ENCODE measurements at places on chromosomes 6 and 20.

DNA sequence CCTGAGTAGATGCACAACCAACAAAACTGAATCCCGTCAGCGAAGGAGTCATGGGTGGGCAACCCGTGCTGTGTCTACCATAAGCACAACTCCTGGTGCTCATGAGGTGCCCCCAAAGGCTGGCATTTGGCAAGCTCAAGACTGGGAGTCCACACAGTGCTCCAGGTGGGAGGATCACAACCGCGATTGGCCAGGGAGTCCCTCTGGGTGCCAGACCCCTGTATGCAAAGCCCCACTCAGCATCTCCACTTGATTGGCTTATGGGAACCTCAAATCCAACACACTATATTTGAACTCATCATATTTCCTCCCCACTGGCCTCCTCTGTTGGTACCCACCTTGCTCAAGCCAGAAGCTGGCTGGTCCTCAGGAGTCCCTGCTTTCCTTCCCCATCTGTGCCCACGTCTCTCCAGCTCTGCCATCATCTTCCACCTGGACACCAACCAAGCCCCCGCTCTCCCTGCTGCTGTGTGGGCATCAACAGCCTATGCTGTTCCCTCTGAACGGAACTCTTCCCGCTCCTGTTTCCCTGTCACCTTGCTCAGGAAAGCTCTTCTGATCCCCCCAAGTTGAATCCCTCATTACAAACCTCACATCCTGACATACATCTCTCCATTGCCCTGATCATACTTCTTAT, 142.3 kb upstream of the PTPN1 start:
- DNase-seq: no peak

DNA sequence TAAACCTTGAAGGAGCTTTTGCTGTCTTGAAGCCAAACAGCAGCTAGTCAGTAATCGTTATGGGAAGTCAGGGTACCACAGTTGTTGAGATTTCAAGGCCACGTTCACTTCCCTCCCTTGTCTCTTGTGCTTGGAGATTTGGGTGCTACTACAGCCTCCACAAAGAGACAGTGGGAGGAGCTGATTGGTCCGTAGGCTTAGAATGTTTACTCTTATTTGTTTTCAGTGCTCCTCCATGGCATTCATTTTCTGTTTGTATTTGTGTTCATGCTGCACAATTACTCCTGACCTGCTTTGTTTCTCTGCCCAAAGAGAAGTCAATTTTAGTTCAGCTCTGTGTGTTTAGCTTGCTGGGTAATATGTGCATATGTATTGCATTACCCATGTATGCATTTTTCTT, 147.7 kb downstream of the PRL start:
- no peak for DNase-seq

DNA sequence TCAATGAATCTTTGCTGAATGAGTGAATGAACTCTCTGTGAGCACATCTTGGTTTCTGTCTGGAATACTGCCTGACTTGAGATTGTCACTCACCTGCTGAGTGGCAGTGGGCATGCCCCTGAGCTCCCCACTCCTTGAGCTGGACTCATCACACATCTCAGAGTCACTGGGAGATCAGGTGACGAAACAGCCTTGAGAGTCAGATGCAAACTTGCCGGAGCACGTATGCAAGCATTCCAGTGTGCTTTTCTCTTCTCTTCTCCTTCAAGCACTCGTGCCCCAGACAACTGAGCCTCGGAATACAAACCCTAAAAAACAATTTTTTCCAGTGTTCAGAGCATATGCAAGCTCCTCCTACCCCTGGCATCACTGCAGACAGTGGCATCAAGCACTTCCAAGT, 9.4 kb upstream of the BMP7 start:
- DNase-seq: no peak

- no peak for DNase-seq
Measured at GRCh38 chr6:108366236-108366635, 71.4 kb downstream of the AFG1L start.

- DNase-seq: no peak
Measured at GRCh38 chr6:125316621-125317020, 14.9 kb upstream of the HDDC2 start.

GRCh38 chr6:159842035-159842434, 42.0 kb downstream of the PNLDC1 start:
- DNase-seq: no peak

GRCh38 chr20:3874194-3874844, 14.9 kb upstream of the PANK2 start:
- no peak for DNase-seq

- no peak for DNase-seq
Measured at GRCh38 chr6:68158256-68158655, 476.8 kb upstream of the ADGRB3 start.

DNA sequence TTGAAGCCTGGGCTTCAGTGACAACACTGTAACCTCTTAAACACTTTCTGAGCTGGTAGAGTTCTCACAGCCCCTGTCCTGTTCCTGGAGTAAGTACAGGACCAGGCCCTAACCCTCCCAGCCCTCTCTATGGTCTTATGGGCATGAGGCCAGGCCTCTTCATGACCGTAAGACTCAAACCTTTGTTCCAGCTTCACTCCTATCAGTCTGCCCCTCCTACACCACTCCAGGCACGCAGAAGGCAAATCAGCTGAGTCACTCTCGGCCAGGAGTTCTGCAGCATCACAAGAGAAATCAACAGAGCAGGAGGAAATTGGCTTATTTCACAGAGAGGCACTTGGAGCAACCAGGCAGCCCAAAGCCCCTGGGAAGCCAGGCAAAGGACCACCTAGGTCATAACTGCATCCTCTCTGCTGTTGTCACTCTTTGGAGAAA, 25.3 kb upstream of the CHD6 start:
- no peak for DNase-seq

DNA sequence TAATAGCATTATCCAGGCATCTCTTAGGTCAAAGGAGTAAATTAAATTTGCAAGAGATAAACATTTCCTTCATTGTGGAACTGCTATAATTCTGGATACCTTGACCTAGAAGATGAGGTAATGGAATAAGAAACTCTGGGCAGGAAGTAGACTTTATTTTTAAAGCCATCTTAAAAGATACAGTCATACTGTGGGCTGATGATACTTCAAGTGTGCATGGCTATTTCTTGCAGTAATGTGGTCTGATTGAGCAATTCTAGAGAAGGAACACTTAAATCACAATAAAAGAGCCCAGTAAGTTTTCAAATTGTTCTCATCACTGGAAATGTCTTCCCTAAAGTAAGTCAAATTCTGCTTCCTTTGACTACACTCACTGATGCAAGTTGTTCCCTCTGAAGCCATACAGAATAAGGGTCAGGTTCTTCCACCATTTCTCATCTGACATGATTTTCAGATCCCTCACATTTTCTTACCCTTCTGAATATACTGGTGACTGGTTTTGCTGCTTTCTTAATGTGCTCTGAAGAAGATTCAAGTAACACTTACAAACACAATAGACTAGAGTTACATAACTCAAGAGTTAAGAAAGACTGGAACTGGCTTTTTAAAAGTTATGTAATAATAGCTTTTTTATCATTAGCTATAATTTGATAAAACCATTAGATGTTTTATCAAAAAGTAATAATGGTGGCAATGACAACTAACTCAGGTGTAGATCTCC, 62.6 kb upstream of the TMEM244 start:
- no peak for DNase-seq

GRCh38 chr6:88848870-88849269, 114.5 kb downstream of the RNGTT start:
- DNase-seq: no peak

DNA sequence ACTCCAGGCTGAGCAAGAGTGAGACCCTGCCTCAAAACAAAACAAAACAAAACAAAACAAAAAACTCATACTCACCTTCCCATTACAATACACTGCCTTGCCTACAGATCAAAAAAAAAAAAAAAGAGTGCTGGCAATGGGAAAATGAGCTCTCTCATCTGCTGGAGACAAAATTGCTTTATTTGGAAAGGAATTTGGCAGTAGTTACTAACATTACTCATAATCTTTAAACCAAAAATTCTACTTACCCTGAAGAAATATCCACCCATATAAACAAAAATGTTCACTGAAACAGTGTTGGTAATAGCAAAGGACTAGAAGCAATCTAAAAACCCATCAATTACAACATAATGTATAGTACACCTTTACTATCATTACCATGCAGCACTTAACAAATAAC, 120.4 kb downstream of the RNGTT start:
- DNase-seq: no peak

DNA sequence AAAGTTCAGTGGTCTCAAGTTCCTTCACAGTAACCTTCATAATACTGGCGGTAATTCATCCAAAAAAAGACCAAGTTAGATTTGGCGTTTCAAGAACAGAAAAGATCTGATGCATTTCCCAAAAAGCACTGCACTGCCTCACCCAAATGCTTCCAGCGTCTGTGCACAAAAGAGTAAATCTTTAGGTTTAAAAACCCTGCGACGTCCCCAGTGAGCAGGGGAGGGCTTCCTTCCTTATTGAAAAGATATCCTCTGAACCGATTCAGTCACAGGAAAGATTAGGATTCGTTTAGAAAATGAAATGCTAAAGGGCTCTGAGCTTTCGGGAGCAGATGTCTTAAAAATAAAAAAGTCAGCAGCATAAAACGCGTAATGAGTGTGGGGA, 654 bp downstream of the TBC1D7 start:
- DNase-seq: no peak

DNA sequence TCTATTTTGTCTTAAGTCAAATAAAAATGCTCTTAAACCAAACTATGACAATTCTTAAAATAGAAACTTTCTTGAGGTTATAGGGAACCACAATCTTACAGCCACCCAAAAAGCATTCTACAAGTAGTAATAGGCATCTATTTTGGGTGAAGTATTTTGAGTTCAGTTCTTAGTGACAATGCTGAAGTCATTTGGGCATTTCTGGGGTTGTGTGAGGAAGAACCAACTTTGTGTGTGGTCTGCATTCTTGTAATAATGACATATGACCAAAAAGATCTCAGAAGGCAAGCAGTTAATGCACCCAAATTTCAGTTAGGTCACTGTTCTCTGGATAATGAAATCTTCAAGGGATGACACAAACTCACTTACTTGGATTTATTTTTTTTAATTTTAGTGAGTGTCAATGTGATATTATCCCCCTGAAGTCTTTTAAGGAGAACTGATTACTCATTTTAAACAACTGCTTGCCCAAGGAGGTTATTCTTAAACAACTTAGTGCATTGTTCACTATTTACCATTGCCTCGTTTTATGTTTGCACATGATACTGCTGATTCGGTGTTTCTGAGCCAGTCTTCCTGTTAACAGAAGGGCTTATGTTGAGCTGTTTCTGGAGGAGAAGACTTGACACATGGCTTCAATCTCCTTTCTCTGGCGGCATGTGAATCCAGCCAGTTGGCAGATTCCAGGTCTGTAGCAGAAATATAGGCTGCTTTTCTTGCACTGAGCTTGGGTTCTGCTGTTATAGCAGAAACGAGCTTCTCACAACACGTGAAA, 618.9 kb downstream of the BCKDHB start:
- DNase-seq: no peak

DNA sequence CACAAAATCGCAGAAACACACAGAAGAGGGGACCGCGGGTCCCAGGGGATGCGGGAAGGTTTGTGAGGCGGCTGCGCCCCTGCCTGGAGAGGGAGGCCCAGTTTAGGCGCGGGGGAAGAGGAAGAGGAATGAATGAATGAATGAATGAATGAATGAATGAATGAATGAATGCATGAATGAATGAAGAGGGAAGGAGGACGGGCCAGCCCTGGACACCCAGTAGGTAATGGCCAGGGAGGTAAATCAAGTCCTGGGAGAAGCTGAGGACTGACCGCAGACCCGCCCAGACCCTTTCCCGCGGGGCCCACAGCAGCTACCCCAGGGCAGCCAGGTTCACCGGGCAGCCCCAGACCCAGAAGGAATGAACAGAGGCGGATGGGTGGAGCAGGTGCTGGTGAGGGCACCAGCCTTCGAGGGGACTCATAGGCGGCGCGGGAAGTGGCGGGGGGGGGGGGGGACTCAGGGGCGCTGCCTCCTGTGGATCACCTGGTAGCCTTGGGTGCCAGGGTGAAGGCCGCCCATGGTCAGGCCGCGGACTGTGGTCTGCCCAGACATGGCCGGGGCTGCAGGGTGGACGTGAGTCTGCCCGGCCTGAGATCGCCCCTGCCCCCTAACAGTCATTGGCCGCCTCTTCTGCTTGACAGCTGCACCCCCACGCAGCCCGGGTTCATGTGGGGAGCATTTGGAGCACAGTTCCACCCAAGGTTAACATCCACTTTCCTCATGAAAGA, 192.0 kb upstream of the PDE10A start:
- no peak for DNase-seq

- no peak for DNase-seq
Measured at GRCh38 chr6:24493945-24494820, 586 bp upstream of the ALDH5A1 start.

- no peak for DNase-seq
Measured at GRCh38 chr6:90870561-90870960, 283.7 kb upstream of the MAP3K7 start.

DNA sequence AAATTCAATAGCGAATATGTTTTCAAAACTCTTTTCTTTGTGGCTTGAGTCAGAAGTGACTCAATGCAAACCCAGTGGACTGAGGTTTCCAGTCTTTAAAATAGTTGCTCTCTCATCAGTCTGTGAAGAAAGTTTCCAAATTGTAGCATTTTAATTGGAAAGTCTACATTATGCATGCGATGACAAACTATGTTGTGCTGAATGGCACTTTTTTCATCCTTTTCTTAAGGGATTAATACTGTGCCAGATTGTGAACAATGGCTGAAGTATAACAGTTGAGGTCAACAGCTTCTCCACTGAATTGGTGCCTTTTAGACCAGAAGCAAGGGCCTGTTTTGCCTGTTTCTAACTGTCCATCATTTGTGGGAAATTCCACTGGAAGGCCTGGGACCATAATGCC, 377.1 kb downstream of the BTBD9 start:
- DNase-seq: no peak

DNA sequence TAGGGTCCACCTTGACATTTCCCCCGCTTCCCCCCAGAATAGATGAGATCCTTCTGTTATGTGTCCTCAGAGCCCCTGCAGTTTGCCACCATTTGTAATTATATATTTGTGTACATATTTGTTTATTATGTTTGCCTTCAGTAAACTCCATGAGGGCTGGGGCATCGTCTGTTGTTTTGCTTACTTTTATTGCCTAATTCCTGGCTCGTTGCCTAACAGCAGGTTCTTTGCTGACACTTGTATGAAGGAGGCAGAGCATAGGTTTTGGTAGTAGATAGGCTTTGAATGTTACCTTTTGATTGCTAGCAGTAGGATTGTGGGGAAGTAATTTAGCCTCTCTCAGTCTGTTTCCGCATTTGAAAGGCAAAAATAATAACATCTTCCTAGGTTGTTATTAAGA, 9.9 kb downstream of the MAP3K4 start:
- DNase-seq: no peak

DNA sequence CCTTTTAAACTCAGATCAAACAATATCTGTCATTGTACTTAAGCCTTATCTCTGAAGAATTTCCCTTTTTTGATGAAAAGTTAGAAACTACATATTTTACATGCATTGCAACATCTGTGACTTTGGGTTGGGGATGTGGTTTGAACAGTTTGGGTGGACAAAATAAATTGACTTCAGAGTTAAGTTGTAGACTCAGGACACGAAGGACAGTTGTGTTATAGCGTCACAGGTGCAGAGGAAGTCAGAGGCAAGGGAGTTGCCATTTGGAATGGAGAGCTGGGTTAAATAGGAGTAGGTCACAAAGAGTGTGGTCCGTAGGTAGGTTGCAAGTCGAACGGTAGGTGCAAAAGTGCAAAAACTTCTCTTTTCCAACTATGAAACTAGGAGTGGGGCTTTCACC, 46.0 kb downstream of the ZFAND3 start:
- DNase-seq: no peak
